ENCODE measurements at places on chromosomes 6 and 20.

- DNase-seq: no peak
Measured at GRCh38 chr6:28729501-28730402, 194.0 kb downstream of the TRIM27 start.

GRCh38 chr20:16175322-16175961, 397.8 kb downstream of the KIF16B start:
- no peak for DNase-seq

DNA sequence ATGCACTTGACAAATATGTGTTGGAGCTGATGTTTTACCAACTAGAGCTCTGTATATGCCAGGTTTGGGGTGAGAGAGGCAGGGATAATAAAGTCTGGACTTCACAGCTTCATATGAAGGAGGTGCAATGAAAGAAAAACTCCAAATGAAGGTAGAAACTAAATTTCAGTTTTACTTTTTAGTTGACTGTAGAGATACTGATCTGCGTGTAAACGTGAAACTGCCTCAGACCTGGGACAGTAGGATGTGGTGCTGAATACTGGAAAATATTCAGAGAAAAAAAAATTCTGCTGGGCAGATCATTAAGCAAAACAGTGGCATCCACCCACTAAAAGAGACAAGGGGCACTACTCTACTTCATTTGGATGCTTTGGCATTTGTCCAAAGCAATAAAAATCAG, 94.5 kb downstream of the BACH2 start:
- no peak for DNase-seq

DNA sequence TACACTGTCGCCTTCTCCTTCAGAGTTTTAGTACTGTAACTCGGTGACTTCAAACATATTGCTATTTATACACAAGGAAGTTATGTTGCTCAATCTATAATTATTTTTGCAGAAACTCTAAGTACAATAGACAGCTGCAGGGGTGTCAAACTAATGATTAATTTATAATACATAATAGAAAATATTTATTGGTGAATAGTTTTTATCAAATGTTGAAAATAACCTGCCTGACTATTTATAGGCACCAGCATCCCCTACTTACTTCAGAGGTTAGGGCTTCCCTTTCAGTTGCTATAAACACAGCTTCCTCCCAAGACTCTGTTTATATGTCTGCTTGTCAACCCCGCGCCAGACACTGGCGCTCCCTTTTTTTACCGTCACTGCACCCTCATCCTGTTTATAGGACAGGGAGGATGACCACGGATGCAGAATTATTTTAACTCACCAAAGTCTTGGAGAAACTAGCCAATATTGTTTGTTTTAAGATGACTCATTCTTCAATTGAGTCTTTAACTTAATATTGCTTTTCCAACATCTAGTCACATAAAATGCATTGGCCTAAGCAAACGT, 225.0 kb downstream of the ALDH8A1 start:
- DNase-seq: no peak

GRCh38 chr20:20820104-20820503, 107.7 kb upstream of the RALGAPA2 start:
- no peak for DNase-seq

DNA sequence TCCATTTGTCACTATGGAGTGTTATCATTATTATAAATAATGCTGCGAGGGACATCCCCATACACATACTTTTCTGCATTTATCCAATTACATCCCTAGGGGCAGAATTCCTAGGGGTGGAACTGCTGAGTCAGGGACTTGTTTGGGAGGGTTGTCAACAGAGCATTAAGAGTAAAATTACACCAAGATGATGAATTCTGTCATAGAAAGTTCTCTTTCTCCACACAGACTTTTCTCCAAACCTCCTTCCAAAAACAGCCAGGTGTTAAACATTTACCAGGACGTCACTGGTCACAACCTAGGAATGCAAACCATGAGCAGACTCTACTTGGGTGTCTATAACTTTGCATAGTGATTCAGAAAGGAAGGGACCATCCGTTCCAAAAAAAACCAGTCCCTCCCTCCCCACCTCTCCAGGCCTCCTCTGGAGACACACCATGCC, 95.5 kb downstream of the PRND start:
- DNase-seq: no peak

GRCh38 chr6:151103266-151103665, 136.5 kb upstream of the AKAP12 start:
- no peak for DNase-seq

- DNase-seq: no peak
Measured at GRCh38 chr6:116254297-116255056, 602 bp upstream of the TSPYL4 start.

GRCh38 chr6:111080698-111081097, 6.6 kb upstream of the SLC16A10 start:
- no peak for DNase-seq

- DNase-seq: no peak
Measured at GRCh38 chr20:875115-875514, 41.0 kb downstream of the ANGPT4 start.

DNA sequence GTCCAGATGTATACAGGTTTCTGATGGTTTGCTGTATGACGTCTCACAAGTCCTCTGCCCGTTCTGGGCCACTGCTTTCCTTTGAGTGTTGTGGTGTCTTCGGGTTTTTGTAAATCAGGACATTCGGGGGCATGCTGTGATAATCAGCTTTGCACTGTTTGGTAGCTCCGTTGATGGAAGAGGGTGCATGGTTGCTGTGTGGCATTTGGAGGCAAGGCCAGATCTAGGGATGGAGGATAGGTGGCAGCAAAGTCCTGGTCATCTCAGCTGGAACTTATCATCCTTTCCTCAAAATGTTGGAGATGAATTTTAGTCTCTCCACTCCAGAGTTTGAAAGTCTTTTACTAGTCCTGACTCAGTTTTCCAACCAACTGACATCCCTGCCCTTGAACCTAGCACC, 91.0 kb downstream of the SCP2D1 start:
- no peak for DNase-seq

- DNase-seq: no peak
Measured at GRCh38 chr6:106167096-106167814, 81.1 kb downstream of the PRDM1 start.

GRCh38 chr6:723540-723939, 30.6 kb upstream of the EXOC2 start:
- DNase-seq: no peak

Data from stromal cell of bone marrow (primary cell).